Motor neuron (in vitro differentiated cells): ENCODE measurements at places on chromosomes 16 and 17. TPM values are rescaled to one million over a fixed set of nuclear protein-coding genes. Genes with fewer than 3 reads are reported as not detected.

The MRPL10 gene
- total RNA-seq: 43.7 and 44.2 TPM in 2 replicates

The CACNG5 gene
- not detected in 2 replicates for total RNA-seq

DNA sequence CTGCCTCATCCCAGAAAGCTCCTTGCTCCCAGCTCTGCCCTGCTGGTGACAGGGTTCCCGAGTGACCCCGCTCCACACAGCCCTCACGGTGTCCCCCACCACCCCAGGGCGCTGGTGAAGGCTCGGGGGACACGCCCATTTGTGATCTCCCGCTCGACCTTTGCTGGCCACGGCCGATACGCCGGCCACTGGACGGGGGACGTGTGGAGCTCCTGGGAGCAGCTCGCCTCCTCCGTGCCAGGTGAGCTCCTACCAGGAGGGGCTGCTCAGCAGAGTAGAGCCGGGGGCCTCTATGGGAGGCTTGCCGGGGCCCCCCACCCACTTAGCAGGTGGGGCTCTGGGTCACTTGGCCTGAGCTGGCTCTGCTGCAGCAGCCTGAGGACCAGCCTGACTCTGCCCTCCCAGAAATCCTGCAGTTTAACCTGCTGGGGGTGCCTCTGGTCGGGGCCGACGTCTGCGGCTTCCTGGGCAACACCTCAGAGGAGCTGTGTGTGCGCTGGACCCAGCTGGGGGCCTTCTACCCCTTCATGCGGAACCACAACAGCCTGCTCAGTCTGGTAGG is 11.2 kb downstream of the GAA start:
- ATAC-seq: no peak

- ATAC-seq: no peak
Measured at GRCh38 chr17:41103896-41104295, 1.3 kb upstream of the KRTAP4-9 start.

- no peak for ATAC-seq
Measured at GRCh38 chr17:76906463-76906862, 38.3 kb downstream of the MGAT5B start.

The ACSM2B gene
- total RNA-seq: 0.80 TPM in 1 of 2 replicates, not detected in the other

- ATAC-seq: no peak
Measured at GRCh38 chr17:12519956-12520594, 145.6 kb upstream of the MYOCD start.

DNA sequence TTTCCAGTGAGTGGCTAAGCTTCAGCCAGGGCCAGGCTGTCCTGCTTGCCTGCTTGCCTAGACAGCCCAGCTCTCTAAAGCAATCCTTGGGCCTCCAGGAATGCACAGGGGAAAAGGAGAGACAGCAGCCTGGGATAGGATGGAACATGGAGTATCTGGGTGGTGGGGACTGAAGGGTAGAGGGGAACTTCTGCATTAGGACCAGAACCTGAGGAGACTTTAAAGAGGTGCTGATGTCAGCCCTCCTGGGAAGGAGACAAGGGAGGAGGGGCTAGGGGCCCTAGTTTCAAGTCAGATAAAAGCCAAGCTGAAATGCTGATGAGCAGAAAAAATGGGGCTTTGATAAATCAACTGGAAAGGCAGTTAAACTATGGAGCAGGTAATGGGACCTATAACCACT is 1.8 kb downstream of the HOXB7 start:
- no peak for ATAC-seq

DNA sequence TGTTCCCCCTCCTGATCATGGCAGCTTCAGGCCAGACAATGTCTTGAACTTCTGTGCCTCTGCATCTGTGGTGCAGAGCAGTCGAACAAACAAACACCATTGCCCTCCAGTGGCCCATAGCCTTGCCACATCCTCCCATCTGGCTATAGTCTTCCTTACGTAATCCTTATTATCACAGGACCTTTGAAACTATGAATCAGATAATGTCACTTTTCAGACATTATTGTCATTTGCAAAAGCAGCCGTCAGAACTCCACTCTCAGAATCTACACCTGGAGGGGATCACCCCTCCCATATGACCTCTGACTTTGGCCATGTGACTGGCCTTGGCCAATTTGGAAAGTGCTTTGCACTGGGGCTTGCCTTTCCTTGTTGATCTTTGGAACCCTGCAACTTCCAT is 387.3 kb downstream of the MAF start:
- ATAC-seq: no peak

GRCh38 chr17:16888413-16889087 is 83.4 kb downstream of the TNFRSF13B start:
- ATAC-seq: no peak

- ATAC-seq: no peak
Measured at GRCh38 chr17:15181333-15181732, 83.8 kb downstream of the PMP22 start.

DNA sequence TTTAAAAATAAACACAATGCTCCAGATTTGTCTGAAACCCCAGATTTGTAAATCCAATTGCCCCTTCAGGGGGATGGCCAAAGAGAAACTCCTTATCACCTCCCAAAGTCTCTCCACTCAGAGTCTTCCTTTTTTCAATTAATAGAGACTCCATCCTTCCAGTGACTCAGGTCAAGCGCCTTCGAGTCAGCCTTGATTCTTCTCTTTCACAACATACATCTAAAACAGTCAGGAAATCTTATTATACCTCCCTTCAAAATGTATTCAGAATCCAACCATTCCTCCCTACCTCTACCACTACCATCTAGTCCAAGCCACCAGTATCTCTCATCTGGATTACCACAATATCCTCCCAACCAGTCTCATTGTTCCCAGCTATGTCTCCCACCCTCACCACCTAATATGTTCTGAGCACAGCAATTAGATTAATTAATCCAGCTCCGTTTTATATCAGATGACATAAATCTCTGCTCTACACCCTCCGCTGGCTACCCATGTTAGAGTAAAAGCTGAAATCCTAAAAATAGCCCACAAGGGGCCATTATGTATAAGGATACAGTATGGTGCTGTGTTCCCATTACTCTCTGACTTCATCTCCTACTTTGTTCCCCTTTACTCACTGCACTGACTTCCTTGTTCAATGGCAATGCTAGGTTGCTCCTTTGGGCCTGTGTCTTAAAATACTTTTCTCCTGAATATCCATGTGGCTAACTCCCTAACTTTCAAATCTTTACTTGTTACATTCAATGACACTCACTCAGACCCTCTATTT is 11.8 kb downstream of the SIAH1 start:
- ATAC-seq: peak; percentile 90

The ANKRD40CL gene
- total RNA-seq: 0.20 and 0.81 TPM in 2 replicates

The ADAM11 gene
- total RNA-seq: 0.15 and 0.16 TPM in 2 replicates

GRCh38 chr17:77109764-77110359 is 30.9 kb upstream of the SEC14L1 start:
- ATAC-seq: no peak

GRCh38 chr17:46917516-46917915 is 5.4 kb upstream of the GOSR2 start:
- no peak for ATAC-seq

DNA sequence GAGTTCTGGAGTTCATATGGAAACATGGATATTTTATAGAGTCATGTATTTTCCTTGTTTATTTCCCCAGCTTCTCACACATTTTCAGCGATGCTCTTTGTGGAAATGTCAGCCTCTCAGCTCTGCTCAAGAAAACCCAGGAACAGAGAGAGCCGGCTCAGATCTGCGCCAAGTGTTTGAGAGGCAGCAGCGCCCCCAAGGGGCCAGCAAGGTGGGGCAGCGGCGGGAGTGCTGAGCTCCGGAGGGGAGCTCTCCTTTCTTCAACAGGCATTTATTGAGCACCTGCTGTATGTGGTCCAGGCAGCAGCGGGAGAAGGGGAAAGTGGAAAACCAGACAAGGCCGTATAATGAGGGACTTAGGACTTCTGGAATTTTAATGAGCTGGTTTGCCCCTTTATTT is 421.1 kb upstream of the C16orf82 start:
- ATAC-seq: no peak

- ATAC-seq: no peak
Measured at GRCh38 chr17:27976331-27976730, 66.1 kb upstream of the NLK start.
